ENCODE measurements at places on chromosomes 6 and 20. TPM values are rescaled to one million over a fixed set of nuclear protein-coding genes. Genes with fewer than 3 reads are reported as not detected.

The ZSCAN31 gene
- 3.8 TPM for total RNA-seq

DNA sequence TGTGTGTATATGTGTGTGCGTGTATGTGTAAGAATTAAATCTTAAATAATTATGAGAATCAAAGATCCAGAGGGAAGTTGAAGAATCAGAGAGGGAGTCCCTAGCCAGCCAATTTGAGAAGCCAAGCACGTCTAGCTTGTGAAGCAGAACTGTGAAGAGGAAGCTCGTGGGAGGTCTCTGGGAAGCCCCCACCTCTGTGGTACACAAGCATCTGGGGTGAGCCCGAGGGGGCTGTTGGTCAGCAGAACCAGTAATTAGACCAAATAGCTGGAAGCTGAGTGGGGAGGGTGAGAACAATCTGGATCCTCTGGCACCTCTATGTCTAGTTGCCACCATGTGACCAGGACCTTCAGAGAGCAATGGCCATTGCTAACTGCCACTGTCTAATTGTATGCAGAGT is 310.0 kb upstream of the PRND start:
- DNase-seq = no peak

GRCh38 chr6:151914484-151914883 is 107.0 kb downstream of the ESR1 start:
- peak; percentile 2 for DNase-seq

The NFATC2 gene
- 3.0 TPM for total RNA-seq

GRCh38 chr6:148599967-148600426 is 146.8 kb upstream of the UST start:
- DNase-seq = no peak

The TBC1D22B gene
- total RNA-seq = 5.9 TPM

DNA sequence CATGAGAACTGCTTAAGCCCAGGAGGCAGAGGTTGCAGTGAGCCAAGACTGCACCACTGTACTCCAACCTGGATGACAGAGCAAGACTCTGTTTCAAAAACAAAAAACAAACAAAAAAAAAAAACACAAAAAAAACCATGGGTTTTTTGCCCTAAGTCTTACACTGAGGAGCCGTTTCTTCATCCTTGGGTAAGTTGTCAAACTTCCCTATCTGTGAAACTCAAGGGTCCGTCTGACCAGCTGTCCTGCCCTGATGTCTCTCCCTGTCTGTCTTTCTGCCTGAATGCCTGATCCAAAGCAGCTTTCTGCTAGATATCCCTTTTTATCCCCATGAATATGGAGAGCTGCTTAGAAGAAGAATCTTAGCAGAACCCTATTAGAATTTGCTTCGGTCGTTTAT is 41.3 kb upstream of the CLDN20 start:
- DNase-seq = no peak

GRCh38 chr20:9792674-9793073 is 46.2 kb downstream of the PAK5 start:
- no peak for DNase-seq

GRCh38 chr6:84588697-84589080 is 175.7 kb downstream of the TBX18 start:
- DNase-seq = peak; percentile 33

- peak; percentile 95 for DNase-seq
These were observed 10.4 kb upstream of the THBS2 start for GRCh38 chr6:169263836-169264608.

DNA sequence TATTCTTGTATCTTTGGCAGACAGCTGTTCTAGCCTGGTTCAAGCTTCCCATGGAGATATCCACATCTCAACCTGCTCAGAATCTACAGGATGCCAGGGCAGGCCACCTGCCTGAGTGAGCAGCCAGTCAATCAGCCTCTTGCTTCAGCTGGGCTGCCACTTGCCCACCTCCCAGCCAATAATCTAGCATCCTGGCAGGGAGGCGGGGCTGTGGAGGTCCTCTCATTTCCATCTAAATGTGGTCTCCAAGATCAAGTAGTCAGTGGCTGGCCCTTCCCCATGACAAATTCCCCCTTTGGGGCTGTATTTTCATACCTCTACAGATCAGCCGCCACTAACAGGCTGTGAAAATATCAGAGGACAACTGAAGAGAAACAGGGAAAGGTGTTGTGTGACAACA is 33.0 kb upstream of the SPDEF start:
- DNase-seq = no peak

DNA sequence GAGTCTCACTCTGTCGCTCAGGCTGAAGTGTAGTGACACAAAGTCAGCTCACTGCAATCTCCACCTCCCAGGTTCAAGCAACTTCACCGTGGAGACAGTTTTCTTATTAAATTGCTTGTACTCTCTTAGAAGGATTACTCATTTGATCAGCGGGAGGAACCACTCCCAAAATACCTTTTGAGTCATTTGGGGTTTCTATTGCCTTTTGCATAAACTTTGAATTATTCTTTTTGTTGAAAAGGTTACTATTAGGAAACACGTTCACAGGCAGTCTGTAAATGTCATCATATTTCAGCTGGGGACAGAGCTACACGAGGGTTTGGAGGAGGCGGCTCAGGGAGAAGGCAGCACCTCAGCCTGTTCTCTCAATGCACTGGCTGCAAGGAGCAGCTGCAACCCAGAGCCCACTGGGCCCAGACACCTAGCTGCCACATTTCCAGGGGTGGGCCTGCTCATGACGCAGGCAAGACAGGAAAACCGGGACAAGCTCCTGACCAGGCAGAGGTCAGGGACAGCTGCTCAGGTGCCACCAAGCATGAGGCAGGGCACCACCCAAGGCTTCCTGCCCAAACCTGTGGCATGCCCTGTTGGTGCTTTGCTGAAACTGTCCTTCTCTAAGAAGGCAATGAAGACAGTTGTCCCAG is 205.9 kb downstream of the BMP7 start:
- DNase-seq = peak; percentile 50

- peak; percentile 71 for DNase-seq
These were observed 6.6 kb upstream of the GUCA1A start for GRCh38 chr6:42166444-42167141.

The SCRT2 gene
- not detected for total RNA-seq

- peak; percentile 72 for DNase-seq
These were observed 126.8 kb downstream of the SNX5 start for GRCh38 chr20:17841751-17842215.

DNA sequence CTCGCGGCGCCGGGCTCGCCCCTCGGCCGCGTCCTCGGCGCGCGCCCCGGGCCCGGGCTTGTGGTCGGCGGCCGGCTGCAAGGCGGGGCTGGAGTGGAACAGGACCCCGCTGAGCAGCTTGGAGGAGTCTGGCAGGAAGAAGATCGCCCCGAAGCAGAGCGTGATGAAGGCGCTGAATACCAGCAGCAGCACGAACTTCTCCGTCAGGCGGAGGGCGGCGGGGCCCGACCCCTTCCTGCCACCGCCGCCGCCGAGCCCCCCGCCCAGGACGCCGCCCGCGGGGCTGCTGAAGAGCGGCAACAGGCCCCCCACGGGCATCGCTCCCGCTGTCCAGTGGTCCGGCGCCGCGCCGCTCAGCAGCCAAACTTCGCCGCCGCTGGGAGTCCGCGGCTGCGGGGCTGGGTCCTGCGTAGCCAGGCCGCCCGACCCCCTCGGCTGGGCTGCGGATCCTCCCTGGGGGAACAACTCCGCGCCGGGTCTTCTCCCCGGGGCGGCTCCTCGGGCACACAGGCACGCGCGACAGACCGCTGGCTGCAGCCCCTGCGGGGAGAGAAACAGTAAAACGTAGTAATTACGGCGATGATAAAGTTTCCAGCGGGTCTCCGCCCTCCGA is 707 bp downstream of the MAN1A1 start:
- peak; percentile 18 for DNase-seq

Data from RPMI7951 (cell line).